Right renal pelvis (tissue), 4 donors: ENCODE measurements at places on chromosomes 11 and 22.

DNA sequence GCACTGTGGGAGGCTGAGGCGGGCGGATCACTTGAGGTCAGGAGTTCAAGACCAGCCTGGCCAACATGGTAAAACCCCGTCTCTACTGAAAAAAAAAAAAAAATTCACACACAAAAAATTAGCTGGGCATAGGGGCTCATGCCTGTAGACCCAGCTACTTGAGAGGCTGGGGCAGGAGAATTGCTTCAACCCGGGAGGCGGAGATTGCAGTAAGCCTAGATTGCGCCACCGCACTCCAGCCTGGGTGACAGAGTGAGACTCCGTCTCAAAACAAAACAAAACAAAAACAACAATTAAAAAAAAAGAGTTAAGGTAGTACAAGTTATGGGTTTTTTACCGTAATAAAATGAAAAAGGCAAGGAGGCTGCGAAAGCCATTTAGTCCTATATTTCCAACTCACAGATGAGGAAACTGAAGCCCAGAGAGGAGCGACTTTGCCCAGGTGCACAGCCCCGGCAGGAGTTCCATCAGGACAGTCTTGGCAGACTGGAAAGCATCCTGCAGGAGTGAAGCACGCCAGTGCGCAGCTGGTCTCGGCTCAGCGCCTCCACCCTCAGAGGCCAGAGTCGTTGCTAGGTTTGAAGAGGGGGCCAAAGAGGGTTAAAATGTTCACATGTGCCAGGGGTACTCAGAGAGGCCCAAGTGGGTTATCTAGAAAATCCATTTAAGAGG is 3.8 kb upstream of the FADS3 start:
- DNase-seq, result no peak

DNA sequence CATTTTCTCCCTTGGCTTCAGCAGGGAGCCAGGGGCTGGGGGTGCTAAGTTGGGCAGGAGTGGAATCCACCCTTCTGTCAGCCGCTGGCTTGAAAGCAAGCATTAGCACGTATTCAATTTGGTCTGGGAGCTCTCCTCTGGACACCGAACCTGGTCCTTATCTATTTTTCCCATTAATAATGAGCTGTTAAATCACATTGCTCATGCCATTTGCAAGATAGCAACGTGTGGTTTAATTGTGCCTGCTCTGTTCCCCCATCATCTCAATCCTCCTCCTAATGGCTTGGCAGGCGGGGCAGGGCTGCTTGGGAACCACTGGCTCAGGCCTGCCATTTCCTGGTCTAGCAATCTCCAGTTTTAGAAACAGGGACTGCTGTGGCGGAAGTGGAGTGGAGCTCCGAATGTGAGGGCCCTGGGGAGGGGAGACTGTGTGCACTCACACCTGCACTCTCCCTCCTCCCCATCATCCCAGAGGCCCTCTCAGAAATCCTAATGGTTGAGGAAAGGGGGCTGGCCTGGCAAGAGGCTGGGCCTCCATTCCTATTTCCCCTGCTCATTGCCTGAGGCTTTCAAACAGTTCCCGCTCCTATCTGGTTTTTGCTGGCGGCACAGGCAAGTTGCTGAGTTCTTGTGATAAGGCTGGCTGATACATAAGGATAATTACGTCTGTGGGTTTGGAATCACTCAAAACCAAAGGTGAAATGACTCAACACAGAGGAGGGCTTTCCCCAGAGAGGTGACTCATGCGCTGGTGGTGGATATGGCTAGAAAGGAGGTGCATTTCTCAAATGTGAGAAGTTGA is 201.2 kb upstream of the E2F8 start:
- DNase-seq, result no peak

GRCh38 chr11:117519170-117519569 is 191.5 kb downstream of the CEP164 start:
- peak; percentile 72 for DNase-seq

GRCh38 chr11:82794490-82794889 is 60.8 kb upstream of the FAM181B start:
- DNase-seq, result no peak

DNA sequence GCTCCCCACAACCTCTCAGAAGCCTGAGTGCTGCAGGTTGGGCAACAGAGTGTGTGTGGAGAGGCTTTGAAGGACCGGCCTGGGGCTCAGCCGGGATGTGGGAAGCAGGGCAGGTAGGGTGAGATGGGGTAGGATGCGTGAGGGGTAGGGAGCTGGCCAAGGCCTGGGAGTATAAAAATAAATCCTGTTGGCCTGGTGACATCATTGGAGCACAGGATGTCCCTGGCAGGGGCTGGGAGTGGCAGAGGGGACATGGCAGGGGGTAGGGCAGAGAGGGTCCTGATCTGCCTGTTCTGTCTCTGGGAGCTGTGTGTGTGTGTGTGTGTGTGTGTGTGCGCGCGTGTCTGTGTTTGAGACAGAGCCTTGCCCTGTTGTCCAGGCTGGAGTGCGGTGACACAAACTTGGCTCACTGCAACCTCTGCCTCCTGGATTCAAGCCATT is 28.6 kb downstream of the TEF start:
- no peak for DNase-seq

GRCh38 chr22:40328546-40329456 is 17.5 kb upstream of the ADSL start:
- no peak for DNase-seq

- DNase-seq, result no peak
Observed at GRCh38 chr22:42944409-42944808, 70.5 kb downstream of the PACSIN2 start.

- no peak for DNase-seq
Observed at GRCh38 chr11:22130462-22131053, 62.3 kb upstream of the ANO5 start.

DNA sequence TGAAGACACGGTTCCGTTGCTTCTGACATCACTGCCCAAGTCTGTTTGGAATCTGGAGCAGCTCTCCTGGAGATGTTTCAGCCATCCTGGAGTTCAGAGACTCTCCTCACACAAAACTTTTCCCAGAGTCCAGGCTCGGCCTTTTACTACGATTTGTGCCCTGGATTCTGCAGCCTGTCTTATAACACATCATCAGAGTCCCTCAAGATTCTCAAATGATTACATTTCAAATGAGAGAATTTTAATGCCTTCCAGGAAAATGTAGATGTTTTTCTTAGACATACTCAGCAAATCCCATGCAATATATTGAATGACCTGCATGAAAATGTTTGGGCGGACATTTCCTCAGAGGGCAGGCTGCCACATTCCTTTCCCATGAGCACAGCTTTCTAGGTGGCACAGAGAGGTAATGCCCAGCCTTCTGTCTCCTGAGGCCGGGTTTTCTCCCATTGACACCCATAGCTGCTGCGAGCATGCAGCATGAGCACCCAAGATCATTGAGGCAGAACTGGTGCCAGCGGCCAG is 129.1 kb downstream of the SNX19 start:
- DNase-seq, result no peak

DNA sequence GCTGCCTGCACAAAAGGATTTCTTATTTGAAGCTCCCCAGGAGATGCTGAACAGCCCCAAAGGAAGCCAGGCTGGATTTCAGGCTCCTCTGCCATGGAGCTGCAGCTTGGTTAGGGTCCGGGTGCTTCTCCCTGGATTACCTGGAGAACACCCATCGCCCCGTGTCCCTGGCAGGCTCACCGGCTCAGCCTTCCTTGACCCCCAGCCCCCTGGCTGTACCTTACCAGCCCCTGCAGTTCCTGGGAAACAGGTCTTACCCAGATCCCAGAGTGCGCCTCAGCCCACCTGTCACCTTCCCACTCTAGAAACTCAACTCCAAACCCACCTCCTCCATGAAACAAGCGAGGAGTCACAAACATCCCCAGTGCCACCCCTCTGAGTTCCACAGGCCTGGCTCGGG is 45.3 kb upstream of the CD5 start:
- DNase-seq, result no peak

DNA sequence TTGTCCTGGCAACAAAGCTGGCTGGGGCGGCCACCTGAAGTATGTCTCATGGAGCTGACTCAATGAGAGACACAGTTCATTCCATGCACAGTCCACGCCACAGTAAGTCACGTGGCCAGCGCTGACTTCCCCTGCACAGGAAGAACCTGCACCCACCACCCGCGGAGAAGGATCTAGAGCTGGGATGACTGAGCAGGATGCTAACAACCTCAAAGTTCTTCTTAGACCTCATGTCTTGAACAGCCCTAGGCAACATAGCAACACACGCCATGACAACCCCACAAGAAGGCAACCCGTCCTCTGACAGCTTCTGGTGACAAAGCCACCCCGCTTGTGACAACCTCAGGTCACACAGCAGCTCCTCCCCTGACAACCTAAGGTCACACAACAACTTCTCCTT is 76.9 kb upstream of the B3GAT1 start:
- DNase-seq, result no peak

GRCh38 chr11:63833048-63833447 is 5.9 kb upstream of the MARK2 start:
- no peak for DNase-seq

DNA sequence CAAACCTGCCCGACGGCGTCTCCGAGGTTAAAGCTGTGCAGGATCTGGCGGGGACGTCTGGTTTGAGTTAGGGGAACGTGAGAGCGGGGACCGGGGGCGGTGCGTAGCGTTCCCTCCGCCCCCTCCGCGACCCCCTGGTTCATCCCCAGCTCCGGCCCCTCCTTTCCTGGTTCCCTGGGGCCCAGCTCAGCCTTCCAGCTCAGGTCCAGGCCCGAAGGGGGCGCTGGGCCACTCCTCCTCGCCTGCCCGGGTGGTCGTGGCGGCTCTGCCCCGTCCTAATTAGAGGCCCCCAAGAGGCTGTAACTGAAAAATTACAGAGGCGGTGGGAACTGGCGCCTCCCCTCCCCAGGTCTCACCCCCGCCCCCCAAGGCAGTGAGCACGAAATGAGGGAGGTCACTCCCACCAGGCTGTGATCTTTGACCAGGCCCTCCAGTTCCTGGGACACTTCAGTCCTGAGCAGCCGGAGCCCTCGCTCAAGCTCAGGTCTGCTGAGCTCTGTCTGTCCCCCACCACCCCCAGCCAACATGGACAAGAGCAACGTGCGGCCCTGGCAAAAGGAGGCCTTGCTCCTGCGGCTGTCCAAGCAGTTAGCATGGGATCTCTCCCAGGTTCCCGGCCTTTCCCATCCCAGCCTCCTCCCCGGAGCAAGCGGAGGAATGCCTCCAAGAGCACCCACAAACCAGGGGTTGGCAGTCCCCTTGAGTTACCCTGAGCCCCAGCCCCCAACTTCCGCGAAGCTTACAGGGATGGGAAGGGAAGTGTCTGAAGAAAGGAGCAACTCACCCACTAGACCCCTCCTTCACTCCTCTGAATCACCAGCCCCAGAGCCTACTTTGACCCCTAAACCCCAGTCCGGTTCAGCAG is 3.3 kb downstream of the CD248 start:
- no peak for DNase-seq

- DNase-seq, result no peak
Observed at GRCh38 chr11:78714539-78714938, 139.9 kb upstream of the NARS2 start.

- no peak for DNase-seq
Observed at GRCh38 chr11:1496091-1496760, 9.6 kb upstream of the MOB2 start.

- DNase-seq, result no peak
Observed at GRCh38 chr11:22341588-22341931, 3.4 kb downstream of the SLC17A6 start.

DNA sequence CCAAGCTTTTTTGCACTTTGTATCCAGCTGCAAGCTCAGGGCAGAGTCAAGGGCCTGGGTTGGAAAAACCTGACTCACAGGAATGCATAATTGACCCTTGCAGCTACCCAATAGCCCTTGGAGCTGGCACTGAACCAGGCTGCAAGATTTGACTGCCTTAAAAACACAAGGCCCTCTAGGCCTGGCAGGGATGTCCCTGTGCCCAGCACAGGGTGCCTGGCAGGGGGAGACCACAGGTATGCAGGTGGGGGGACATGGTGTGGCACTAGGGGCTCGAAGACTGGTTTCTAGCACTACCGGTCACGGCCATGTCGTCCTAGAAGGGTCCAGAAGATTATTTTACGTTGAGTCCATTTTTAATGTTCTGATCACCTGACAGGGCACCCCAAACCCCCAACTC is 30.2 kb downstream of the SBF1 start:
- DNase-seq, result no peak

DNA sequence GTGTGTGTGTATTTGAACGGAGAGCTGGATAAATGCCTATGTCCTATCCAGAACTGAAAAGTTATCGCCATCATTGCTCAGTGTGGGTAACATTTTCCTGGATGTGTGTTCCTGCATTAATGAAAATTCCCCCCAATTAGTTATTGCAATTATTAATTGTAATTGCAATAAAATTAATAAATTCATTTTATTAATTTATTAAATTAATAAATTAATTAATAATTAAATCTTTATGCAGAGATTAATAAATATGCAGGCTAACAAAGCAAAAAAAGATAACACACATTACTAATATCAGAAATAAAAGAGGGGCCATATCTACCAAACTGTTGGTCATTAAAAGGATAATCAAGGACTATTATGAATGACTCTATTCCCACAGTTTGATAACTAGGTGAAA is 3.6 kb downstream of the RFPL3 start:
- DNase-seq, result no peak

GRCh38 chr11:83119216-83119615 is 37.7 kb upstream of the PCF11 start:
- DNase-seq, result no peak

GRCh38 chr11:131745405-131745804 is 375.0 kb downstream of the NTM start:
- no peak for DNase-seq

- no peak for DNase-seq
Observed at GRCh38 chr22:25403811-25404471, 160.5 kb upstream of the GRK3 start.

DNA sequence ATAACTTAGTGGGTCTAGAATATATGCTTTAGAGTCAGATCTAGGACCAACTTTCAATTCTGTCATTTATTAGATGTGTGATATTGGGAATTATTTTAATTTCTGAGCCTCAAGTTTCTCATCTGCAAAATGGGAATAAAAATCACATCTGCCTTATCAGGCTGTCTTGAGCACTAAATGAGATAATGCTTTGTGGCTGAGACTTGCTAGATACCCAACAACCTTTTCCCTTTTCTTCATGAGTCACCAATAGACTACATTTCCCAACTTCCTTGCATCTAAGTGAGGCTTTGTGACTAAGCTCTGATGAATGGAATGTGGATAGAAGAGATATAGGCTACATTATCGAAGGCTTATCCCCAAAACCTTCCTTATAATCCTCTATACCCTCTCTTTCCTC is 220.7 kb upstream of the SESN3 start:
- DNase-seq, result no peak

GRCh38 chr11:118224511-118225188 is at the start of gene JAML:
JAML (minus strand) TSS chr11:118225011; CDS start chr11:118214866, 10,145 bp downstream.
- DNase-seq, result no peak

DNA sequence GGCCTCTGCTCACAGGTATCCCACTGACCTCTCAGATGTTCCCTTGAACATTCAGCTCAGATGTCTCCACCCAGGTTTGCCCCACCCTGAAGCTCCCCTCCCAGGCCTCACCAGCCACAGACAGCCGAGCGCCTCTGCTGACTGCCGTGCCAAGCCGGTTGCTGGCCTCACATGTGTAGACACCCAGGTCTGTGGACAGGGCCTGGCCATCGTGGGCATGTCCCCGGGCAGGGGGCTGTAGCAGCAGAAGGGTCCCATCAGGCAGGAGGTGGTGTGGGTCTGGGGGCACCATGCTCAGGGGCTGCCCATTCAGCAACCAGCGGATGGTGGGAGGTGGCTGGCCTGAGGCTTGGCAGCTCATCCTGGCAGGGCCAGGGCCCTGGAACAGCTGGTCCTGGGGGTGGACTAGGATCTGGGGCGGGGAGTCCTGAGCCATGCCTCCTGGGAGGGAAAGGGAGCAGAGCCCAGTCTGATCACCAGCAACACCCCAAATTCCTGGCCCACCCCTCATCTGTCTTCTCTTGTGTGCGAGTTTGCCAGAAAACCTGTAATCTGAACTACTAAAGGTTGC is 759 bp downstream of the ROBO4 start:
- no peak for DNase-seq

GRCh38 chr22:20056696-20057386 is 23.2 kb upstream of the DGCR8 start:
- DNase-seq, result no peak
